ENCODE measurements at places on chromosomes 7 and 10.

DNA sequence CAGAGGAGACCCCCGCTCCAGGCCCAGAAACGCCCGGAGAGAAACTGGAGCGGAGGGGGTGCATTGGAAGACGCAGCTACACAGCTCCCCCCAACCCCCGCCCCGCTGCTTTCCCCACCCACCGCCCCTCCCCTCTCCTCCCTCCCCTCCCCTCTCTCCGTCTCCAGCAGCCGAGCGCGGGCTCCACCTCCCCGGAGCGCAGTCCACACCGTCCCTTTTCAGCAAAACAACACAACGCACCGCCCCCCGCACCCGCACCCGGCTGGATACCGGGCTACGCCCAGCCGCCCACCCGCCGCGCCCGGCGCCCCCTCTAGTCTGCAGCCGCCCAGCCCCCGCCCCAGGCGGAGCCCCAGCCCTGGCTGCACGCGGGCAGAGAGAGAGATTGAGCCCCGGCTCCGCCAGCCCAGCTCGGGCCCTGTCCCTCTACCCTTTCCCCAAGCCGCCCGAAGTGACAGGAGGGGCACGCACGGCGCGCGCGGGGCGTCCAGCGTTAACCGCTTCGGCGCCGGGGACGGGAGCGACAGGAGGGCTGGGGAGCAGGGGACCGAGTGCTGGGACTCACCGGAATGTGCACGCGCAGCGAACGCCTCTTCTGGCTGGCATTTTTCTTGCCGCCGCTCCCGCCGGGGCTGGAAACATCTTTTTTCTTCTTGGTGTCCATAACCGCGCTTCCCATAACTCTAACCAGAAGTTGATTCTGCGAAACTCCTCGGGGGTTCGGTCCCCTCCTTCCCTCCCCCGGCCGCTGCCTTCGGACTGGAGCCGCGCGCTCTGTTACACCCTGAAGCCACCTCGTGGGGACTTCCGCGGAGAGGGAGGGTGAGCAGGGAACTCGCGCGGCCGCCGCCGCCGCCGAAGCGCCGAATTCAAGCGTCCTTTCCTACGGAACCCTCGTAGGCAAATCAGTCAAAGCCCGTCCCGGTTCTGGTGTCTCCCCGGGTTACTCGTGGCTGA is 695 bp downstream of the PRKAG2 start:
- DNase-seq = peak; percentile 32

GRCh38 chr7:151736403-151736909 is 140.5 kb downstream of the PRKAG2 start:
- DNase-seq = peak; percentile 93

- DNase-seq = peak; percentile 50
Observed at GRCh38 chr7:147245274-147245673, 1128.7 kb downstream of the CNTNAP2 start.

GRCh38 chr7:97971120-97971989 is 18.6 kb downstream of the OCM2 start:
- peak; percentile 26 for DNase-seq

DNA sequence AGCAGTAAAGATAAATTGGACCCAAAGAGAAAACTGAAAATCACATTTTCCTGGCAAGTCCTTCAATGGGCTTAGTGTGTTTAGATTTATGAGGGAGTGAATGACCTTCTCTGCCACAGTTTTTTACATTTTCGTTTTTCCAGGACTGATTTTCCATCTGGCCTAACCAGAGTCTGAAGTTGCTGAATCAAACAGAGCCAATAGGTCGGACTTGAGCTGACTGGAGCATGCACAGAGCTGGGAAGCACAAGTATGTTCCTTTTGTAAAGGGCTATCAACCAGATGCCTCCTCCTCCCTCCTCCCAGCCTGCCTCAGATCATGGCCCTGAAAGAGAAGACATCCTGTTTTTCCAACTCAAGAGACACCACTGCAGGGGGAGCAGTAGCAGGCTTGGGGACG is 126.0 kb upstream of the ANKRD1 start:
- DNase-seq = no peak

DNA sequence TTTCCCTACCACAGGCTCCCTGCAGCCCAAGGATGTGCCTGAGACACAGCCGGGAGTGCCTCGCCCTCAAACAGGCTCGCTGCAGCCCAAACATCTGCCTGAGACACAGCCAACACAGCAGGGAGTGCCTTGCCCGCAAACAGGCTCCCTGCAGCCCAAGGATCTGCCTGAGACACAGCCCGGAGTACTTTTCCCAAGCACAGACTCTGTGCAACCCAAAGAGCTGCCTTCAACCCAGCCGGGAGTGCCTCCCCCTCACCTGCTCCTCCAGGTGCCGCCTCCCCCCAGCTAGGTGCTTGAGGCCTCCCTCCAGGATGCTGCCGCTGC is 42.9 kb downstream of the ANTXRL start:
- DNase-seq = no peak

DNA sequence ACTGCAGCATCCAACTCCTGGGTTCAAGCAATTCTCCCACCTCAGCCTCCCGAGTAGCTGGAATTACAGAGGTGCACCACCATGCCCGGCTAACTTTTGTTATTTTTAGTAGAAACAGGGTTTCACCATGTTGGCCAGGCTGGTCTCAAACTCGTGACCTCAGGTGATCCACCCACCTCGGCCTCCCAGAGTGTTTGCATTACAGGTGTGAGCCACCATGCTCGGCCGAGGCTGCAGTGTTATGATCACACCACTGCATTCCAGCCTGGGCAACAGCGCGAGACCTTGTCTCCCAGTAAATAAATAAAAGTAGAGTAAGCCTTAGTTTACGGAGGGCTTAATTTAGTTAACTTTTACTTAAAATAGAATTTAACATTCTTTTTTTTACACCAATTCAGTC is 23.7 kb upstream of the IGF2BP3 start:
- no peak for DNase-seq

- no peak for DNase-seq
Observed at GRCh38 chr10:96270571-96270970, 798 bp downstream of the BLNK start.

DNA sequence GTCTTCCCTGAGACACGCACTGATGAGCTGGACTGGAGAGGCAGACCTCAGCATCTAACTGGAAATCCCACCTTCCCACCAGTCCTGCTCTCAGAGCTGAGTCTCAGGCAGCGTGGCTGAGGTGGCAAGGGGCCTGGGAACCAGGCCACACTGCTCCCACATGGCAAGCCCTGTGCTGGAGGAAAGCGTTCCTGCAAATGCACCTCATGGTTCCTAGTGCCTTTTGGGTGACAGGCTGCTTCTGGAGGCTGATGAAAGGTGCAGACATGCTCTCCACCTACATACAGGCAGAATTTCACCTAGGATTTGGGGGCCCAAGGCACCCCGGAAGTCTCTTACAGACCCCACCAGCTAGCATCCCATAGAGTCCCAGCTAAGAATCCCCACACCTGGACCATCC is 432.9 kb upstream of the FOXK1 start:
- DNase-seq = no peak

DNA sequence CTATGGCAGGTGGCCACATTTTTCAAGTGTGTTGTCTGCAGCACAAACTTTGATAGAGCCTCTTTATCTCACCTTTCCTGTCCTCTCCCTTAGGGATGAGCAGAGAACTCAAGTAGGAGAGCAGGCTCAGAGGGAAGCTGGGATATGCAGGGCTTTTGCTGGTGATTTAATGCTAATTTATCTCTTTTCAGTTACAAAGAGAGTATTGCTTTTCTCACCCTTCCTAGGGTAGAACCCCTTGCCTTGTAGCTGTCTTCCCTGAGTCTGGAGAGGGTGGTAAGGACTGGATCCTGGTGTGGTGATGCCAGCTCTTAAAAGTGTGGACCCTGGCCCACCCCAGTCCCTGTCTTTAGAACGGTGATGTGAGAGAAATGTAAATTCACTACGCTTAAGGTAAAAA is 1061.4 kb downstream of the TYW1 start:
- no peak for DNase-seq

GRCh38 chr7:75776295-75776971 is 4.4 kb upstream of the CCL26 start:
- peak; percentile 82 for DNase-seq

DNA sequence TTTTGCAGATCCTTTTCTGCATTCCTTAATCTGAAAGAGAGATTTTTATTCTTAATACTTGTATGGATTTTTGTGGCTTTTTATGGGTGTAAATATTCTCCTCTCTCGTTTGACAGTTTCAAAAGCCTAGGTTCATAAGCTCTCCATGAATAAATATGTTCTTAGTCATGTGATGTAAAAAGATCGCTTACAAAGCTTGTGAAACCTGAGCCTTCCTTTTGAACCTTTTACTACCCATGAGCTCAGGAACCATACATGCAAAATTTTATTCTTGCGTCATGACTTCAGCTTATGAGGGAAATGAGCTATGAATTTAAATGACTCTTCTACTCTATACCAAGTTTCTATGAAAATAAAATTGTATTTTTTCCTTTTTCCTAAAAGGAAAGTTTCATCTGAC is 98.7 kb downstream of the POLL start:
- DNase-seq = peak; percentile 27

GRCh38 chr7:98933321-98933720 is 55.0 kb downstream of the TRRAP start:
- no peak for DNase-seq

- DNase-seq = no peak
Observed at GRCh38 chr7:117731455-117731854, 141.8 kb downstream of the CTTNBP2 start.

DNA sequence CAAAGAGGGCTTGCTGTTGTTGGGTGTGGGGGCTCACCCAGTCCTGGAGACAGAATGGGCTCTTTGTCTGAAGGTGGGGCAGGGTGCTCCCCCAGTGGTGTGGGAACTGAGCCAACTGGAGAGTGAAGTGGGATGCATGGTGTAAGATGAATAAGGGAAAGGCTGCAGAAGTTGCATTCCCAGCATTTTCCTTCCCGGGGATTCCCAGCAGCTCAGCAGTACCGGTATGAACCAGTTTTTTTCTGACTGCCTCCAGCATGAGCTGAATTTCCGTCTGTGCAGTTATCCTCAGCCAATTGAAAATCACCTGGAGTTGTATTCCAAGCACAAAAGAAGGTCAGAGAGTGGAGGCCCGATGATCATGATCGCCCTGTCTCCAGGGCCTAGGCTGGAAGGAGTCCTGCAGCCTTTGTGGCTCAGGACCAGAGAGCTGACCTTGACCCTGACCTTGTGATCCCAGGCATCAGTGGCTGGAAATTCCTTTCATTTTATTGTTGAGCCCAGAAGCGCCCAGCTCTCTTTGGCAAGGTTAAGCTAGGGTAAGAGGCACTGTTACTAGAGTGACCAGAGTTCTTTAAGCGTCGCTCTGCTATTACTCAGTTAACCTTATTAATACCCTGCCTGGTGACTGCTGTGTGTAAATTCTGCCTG is 33.4 kb downstream of the OGDH start:
- peak; percentile 85 for DNase-seq

DNA sequence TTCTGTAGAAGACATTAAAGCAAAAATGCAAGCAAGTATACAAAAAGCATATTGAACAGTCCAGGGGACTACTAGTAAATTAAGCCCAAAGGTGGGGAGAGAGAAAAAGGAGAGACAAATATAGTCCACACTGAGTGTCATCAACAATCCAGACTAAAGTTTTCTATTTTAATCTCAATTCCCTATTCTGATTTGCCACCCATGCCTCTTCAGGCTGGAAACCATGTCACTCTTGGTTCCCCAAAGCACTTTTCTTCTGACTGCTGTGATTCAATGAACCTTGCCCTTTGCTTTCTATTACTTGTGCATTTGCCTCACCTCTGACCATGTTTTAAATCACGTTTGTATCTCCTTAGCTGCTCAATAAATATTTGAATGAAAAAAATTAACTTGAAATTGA is 95.3 kb upstream of the AOAH start:
- no peak for DNase-seq

- peak; percentile 63 for DNase-seq
Observed at GRCh38 chr10:122864901-122865300, 14.5 kb downstream of the FAM24B start.

DNA sequence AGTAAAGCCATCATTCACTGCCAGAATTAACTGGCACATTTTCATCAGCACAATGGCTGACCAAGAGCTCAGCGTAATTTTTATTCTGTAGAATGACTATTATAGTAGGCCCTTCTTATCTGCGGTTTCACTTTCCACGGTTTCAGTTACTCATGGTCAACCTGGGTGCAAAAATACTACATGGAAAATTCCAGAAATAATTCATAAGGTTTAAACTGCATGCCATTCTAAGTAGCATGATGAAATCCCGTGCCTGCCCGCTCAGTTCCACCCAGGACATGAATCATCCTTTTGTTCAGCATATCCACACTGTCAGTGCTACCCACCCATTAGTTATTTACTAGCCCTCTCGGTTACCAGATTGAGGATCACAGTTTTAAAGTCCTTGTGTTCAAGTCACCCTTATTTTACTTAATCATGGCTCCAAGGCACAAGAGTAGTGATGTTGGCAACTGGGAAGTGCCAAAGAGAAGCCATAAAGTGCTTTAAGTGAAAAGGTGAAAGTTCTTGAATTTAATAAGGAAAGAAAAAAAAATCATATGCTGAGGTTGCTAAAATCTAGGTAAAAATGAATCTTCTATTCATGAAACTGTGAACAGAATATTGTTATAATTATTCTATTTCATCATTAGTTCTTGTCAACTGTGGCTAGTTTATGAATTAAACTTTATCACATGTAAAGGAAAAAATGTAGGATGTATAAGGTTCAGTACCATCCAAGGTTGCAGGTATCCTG is 204.9 kb downstream of the DOCK4 start:
- DNase-seq = peak; percentile 95

DNA sequence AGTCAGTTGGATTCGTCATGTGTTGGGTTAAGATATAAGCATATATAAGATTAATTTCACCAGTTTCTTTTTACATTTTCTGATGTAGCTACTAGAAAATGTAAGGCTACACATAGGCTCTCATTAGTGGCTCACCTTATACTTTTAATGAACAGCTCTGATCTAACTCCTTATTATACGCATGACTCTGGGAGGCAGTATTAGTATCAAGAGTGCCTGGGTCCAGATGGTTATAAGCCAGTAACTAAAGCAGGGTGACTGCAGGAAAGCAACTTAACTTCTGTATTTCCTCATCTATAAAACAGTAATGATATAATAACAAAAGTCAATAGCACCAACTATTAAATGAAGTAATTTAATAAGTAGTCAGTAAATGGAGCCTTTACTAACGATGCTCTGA is 1.4 kb upstream of the ELMO1 start:
- no peak for DNase-seq

DNA sequence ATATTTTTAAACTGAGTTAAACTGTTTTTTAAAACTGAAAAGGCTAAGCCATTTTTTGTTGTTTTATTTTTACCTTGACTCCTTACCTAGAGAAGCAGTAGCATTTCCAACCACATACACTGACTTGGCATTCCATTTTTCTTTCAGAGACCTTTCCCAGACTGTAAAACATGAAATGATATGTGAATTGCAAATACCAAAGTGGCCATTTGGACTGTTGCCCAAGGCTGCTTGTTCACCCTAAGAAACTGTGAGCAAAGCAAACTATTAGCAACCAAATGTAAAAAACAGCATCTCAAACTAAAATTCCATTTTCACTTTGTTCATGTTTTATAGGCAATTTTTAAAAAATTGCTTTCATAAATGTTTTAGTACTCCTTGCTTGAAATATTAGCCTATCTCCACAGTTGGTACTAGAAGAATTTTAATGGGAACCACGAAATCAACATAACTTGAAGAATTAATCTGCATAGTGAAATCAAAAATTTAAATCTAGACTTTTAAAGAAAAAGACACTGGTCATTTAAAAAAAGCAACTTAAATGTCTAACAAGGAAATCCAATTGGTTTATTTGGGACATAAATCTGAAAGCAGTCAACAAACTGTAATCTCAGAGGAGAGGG is 10.8 kb downstream of the UROS start:
- no peak for DNase-seq

GRCh38 chr7:154928136-154929005 is 74.6 kb downstream of the PAXIP1 start:
- peak; percentile 85 for DNase-seq
